Endodermal cell (in vitro differentiated cells): ENCODE measurements at places on chromosomes 5 and 9. TPM values are rescaled to one million over a fixed set of nuclear protein-coding genes. Genes with fewer than 3 reads are reported as not detected.

DNA sequence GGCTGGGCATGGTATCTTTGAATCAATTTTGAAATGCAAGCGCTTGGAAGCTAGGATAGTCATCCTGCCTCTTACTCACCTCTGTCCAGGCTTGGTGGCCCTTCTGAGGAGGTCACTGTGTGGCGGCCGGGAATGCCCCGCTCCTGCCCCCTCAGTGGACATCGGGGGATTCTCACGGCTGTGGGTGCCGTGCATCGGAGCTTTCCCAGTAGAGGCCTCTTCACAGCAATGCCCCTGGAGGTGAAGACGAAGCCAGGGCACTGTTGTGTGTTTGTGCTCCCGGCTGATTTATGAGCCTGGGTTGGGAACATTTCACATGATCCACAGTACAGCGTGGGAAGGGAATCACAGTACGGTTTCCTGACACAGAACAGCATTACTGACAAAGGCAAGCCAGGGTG is 147.5 kb downstream of the NXNL2 start:
- DNase-seq: no peak

GRCh38 chr9:93457006-93457405 is 3.6 kb upstream of the FAM120AOS start:
- no peak for DNase-seq

GRCh38 chr5:157059891-157060290 is 975 bp upstream of the HAVCR1 start:
- no peak for DNase-seq

- peak; percentile 45 for DNase-seq
Observed at GRCh38 chr5:177427919-177428573, 1.6 kb downstream of the GRK6 start.

GRCh38 chr9:34454571-34455065 is 3.8 kb downstream of the FAM219A start:
- no peak for DNase-seq

The CDO1 gene
- total RNA-seq: 6.9 and 7.6 TPM in 2 replicates

The KCNMB1 gene
- total RNA-seq: 0.09 and 0.18 TPM in 2 replicates

The ORM2 gene
- total RNA-seq: 0.80 to 0.84 TPM in 2 of 3 replicates, not detected in the other

The ANKRD20A1 gene
- total RNA-seq: 1.9 and 3.4 TPM in 2 replicates
